ENCODE measurements at places on chromosomes 13 and 19.

- no peak for DNase-seq
These were observed 3.8 kb downstream of the ATP4B start for GRCh38 chr13:113654175-113654560.

GRCh38 chr19:6834433-6834832, 52.9 kb upstream of the ADGRE1 start:
- no peak for DNase-seq

- DNase-seq: peak; percentile 44
These were observed 45.7 kb downstream of the NAA16 start for GRCh38 chr13:41356786-41357185.

DNA sequence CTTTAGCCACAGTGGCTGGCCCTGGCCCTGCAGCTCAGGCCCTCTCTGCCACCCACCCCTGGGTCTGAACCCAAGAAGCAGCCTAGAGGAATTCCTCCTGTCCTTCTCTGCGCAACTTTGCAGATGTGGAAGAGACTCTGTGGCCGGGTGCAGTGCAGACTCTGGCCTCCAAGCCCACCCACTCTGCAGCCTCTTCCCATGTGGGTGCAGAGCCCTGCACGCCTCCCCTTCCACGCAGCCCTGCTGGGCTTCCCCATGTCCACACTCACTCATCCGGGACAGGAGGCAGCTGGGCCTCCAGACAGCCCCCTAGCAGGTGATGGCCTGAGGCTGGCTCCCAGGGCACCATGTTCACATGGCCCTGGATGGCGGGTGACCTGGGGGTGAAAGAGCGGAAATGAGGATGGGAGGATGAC, 2.5 kb downstream of the TEX29 start:
- DNase-seq: no peak

DNA sequence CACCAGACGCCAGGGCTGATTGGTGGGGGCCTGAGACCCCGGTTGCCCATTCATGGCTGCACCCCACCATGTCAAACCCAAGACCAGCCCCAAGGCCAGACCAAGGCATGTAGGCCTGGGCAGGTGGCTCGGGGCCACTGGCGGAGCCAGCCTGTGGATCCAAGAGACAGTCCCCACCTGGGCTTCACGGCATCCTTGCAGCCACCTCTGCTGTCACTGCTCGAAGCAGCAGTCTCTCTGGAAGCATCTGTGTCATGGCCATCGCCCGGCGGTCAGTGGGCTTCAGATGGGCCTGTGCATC, 3.8 kb upstream of the TEKTIP1 start:
- no peak for DNase-seq

DNA sequence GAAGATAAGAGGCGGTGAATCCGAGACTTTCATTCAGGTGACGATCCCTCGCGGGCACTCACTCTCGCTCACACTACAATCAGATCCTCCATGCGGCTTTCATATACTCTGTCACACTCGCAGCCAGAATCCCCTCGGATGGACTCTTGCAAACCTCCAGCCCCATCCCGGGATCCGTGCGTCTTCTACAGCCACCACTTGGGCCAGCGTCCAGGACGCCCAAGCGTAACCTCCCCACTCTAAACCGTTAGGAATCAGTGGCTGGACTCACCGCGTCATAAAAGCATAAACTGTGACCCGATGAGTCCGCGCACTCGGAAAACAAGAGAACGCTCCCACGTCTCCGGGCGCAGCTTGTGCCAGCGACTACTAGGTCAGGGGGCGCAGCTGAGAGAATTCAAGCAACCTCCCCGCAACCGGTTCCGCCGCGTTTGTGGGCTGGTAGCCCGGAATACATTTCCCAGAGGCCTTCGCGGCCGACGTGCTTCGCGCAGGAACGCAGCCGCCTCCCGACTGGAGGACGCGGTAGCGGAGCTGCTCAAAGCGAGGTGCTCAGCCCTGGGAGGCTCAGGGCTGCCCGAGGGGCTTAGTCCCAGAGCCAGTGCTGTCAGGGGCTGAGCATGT, 27.6 kb downstream of the ZNF607 start:
- peak; percentile 81 for DNase-seq

DNA sequence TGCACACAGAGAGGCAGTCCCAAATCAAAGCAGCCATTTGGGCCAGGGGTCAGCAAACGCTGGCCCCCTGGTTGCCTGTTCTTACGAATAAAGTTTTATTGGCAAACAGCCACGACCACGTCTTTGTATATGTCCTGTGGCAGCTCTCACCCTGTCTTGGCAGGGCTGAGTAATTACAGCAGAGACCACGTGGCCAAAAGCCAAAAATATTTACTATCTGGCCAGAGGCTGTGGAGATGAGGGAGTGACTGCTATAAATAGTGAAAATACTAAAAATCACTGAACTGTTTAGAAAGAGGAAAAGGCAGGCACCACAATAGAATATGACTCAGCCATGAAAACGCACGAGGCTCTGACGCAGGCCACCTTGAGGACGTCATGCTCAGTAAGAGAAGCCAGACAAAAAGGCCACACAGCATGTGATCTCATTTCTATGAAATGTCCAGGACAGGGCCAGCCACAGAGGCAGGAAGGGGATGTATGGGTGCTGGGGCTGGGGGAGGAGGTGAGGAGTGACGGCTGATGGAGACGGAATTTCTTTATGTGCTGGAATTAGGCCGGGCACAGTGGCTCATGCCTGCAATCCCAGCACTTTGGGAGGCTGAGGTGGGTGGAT, 29.4 kb downstream of the SMIM24 start:
- no peak for DNase-seq

DNA sequence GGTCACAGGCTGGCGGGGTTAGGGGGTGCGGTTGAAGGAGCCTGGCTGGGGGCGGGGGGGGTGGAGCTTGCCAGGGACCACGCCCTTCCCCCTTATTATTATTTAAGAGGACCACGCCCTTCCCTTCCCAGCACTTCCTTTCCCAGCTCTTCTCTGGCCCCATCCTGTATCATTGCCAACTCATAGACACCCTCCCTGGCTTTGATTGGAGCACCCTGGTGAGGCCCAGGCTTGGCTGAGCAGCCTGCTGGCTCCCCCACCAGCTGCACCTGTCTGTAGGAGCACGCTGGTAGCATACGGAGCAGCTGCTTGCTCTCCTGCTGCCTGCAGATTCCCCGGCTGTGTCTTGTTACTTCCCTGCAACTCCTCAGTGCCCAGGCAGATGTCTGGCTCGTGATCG, 62.5 kb upstream of the PDX1 start:
- no peak for DNase-seq

- peak; percentile 45 for DNase-seq
These were observed 1.2 kb downstream of the BRCA2 start for GRCh38 chr13:32316501-32316900.

DNA sequence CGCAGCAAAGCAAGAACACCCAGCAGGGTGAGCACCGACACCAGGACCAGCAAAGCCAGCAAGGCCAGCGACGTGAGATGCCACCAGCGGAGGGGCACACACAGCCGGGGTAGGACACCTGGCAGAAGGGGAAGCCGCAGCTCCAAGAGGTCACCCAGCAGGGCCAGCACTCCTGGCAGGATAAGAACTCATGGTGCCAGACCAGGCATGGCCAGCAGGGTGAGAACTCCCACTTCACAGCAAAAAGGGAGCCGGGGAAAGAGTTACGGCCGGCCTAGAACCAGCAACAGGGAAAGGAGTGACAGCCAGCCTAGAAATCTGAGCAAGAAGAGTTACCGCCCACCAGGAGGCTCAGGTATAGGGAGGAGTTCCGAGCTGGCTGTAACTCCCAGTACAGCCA, 486 bp downstream of the SRRM5 start:
- no peak for DNase-seq

GRCh38 chr13:36858290-36858689, 39.3 kb downstream of the RFXAP start:
- DNase-seq: peak; percentile 73

DNA sequence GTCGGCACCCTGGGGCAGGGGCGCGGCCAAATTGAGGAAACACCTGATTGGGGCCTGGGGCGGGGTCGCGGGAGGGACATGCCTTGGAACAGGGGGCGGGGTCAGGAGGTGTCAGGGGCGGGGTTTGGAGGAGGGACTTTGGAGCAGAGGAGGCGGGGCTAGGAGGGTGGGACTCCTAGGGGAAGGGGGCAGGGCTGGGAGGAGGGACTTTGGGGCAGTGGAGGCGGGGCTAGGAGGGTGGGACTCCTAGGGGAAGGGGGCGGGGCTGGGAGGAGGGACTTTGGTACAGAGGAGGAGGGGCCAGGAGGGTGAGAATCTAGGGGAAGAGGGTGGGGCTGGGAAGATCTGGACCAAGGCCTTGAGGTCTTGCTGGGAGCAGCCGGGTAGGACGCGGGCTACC, 21.9 kb downstream of the GRIN2D start:
- no peak for DNase-seq

DNA sequence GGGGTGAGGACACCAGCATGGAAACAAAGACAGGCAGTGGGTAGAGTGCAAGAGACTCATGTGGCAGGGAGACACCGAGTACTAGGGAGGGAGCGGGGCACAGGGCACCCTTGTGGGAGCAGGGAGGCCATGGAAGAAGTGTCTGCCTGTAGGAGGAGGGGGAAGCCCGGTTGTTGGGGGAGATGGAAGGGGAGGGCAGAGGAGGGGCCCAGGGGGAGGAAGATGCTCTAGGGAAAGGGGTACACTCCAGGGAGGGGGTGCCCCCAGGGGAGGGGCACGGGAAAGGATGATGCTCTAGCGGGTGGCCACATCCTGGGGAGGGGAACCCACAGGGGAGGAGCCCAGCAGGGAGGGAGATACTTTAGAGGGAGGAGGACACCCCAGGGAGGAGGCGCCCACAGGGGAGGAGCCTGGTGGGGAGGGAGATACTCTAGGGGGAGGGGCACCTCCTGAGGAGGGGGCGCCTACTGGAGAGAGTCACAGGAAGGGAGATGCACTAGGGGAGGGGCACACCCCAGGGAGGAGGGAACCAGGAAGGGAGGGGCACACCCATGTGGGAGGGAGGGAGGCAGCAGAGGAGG, 24.9 kb downstream of the CPAMD8 start:
- no peak for DNase-seq

GRCh38 chr13:53142306-53142705, 113.7 kb downstream of the OLFM4 start:
- DNase-seq: no peak

DNA sequence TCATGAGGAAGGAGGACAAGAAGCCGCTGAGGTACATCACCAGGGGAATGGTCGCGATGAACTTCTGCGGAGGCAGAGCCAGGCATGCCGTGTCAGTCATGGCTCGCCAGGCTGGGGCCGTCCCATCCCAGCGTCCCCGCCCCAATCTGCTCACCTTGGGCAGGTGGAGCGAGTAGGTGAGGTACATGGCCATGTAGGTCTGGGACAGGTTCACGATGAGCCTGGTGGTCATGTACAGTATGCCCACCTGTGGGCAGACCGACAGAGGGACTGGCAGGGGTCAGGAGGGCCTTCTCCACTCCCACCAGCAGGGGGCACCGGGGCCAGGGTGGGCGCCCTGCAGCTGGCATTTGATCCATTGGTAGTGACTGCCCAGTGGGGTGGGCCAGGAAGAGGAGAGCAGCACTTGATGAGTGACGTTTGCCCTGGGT, 8.3 kb downstream of the TEKTIP1 start:
- no peak for DNase-seq

DNA sequence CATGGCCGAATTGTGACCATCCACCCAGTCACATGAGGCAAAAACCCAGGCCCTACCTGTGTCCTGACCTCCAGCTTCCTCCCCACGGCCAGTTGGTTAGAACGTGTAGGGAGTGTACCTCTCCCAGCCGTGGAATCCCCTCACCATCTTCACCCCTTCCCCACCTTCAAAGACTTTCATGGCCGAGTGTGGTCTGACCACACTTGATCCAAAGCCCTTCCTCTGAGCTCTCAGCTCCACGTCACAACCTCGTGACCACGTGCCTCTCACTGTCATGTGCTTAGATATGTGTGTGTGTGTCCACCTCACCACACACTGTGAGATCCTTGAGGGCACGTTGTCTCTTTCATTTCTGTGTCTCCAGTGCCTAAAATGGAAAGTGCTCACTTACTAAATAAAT, 48.6 kb upstream of the UBE2L5 start:
- no peak for DNase-seq

GRCh38 chr19:43464134-43464775, 1.2 kb downstream of the LYPD3 start:
- DNase-seq: no peak

GRCh38 chr13:78868991-78869390, 210.0 kb upstream of the OBI1 start:
- DNase-seq: no peak

DNA sequence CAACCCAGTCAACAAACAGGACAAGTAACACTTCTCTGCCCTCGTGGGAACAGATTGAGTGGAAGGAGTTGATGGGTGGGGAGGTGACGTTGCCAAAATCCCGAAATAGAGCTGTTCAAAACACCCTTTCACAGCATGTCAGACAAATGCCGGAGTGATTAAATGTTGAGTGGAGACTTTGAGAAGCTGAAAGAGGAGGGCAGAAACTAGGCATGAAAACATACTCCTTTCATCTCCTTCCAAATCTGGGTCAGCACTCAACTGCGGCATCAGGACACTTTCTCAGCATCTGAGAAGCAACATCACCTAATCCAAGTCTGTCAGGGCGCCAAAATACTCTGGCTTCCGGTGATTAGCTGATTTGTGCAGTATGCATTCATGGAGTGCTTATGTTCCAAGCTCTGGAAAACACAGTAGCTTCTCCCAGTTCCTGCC, 51.5 kb upstream of the MRI1 start:
- DNase-seq: no peak

- no peak for DNase-seq
These were observed 24.1 kb upstream of the AKAP11 start for GRCh38 chr13:42247883-42248282.

DNA sequence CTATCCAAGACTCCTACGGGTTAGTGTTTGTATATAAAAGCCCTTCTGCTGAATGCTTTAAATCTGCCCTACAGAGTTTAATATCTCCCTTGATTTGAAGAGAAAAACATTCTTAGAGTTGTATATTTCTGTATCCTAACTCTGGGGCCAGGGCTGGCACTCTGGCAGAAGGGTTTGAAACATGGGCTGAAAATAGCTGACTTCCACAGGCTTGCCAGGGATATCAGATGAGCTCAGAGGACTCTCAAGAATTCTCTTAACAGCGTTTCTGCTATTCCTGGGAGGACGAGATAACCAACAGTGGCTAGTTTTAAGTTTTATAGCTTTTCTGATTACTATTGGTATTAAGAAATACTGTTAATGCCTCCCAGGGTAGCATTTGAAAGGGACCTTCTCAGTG, 127.5 kb downstream of the LIG4 start:
- no peak for DNase-seq

GRCh38 chr13:48615049-48615448, 38.7 kb upstream of the CYSLTR2 start:
- DNase-seq: peak; percentile 97

- DNase-seq: no peak
These were observed 428.6 kb downstream of the RFC3 start for GRCh38 chr13:34246511-34246910.

DNA sequence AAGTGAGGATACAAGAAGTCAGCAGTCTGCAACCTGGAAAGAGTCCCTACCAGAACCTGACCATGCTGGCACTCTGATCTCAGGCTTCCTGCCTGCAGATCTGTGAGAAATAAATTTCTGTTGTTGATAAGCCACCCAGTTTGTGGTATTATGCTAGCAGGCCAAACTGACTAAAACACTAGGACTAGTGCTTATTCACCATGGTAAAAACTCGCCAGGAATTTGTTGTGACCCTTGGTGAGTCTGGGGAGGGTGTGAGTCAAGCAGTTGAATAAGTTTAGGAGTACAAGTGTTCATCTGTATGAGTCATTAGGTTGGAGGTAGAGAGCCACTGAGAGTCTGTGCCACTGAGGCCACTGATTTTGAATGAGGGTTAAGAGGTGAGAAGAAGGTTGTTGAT, 3.6 kb downstream of the ZIK1 start:
- no peak for DNase-seq
